ENCODE measurements at places on chromosomes 3 and 15.

- no peak overlapping the region for H3K27ac ChIP-seq
- H3K4me1 ChIP-seq: peaks cover 9% of the 10 kb centered on the region
Measured at GRCh38 chr3:23877329-23877980, 39.3 kb downstream of the NKIRAS1 start.

DNA sequence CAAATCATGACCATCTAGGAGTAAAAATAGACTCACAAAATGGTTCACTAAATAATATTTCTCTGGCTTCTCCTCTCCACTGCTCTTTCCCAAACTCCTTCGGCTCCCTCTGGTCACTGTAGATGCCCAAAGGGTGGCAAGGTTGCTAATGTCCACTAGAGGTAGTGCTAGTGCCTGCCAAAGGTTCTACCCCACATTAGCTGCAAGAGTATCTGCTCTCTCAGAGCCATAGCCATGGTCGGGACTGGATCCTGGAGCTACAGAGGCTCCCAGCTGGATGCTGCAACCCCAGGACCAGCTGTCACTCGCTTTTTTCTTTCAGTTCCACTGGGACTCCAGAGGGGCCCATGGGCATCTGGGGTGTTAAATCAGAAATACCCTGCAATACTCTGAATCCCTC is 8.5 kb downstream of the HTR3D start:
- H3K36me3 ChIP-seq: no peaks in the 10 kb centered on the region
- no peaks in the 10 kb centered on the region for H3K27me3 ChIP-seq
- no peak for DNase-seq
- H3K27ac ChIP-seq: no peak overlapping the region
- H3K4me3 ChIP-seq: no peak overlapping the region
- H3K4me1 ChIP-seq: no peaks in the 10 kb centered on the region

- H3K27ac ChIP-seq: no peak overlapping the region
- H3K36me3 ChIP-seq: no peaks in the 10 kb centered on the region
- H3K4me1 ChIP-seq: no peaks in the 10 kb centered on the region
- H3K27me3 ChIP-seq: no peaks in the 10 kb centered on the region
- no peak for DNase-seq
Measured at GRCh38 chr3:73419179-73419803, 205.4 kb downstream of the PDZRN3 start.

DNA sequence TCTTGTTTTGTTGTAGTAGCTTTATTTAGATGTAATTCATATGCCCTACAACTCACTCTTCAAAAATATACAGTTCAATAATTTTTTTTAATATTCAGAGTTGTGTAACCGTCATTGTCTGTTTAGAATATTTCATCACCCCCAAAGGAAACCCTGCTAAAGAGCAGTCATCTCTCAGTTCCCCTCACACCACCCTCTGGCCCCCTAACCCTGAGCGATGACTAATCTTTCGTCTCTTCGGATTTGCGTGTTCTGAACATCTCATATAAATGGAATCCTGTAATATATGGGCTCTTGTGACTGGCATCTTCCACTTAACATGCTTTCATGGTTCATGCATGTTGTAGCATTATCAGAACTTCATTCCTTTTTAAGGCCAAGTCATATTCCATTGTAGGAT is 183.8 kb downstream of the ATG7 start:
- no peaks in the 10 kb centered on the region for H3K36me3 ChIP-seq
- no peak overlapping the region for H3K27ac ChIP-seq
- DNase-seq: no peak
- H3K4me3 ChIP-seq: no peak overlapping the region
- H3K27me3 ChIP-seq: no peaks in the 10 kb centered on the region
- H3K4me1 ChIP-seq: no peaks in the 10 kb centered on the region

GRCh38 chr15:44712346-44713005 is 1.2 kb downstream of the B2M start:
- no peaks in the 10 kb centered on the region for H3K27me3 ChIP-seq
- peak; percentile 65 for DNase-seq

DNA sequence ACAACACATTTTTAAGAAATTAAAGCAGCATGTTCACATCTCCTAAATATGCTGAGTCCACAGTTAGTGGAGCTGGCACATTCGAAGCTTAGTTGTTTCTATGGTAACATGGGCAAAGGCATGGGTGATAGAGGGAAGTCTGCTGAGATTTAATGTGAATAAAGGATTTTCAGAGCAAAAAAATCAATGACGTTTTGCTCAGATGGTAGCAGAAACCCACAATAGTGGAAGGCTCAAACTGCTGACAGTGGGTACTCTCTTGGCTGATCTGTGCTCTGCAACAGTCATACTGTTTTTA is 795.1 kb upstream of the ARPP21 start:
- H3K27me3 ChIP-seq: no peaks in the 10 kb centered on the region
- no peak overlapping the region for H3K4me3 ChIP-seq
- H3K27ac ChIP-seq: no peak overlapping the region
- no peaks in the 10 kb centered on the region for H3K36me3 ChIP-seq
- no peak for DNase-seq

GRCh38 chr15:88664151-88664778 is 25.4 kb downstream of the ISG20 start:
- no peak overlapping the region for H3K27ac ChIP-seq
- H3K4me1 ChIP-seq: peaks cover 20% of the 10 kb centered on the region
- H3K36me3 ChIP-seq: no peaks in the 10 kb centered on the region
- H3K4me3 ChIP-seq: no peak overlapping the region

DNA sequence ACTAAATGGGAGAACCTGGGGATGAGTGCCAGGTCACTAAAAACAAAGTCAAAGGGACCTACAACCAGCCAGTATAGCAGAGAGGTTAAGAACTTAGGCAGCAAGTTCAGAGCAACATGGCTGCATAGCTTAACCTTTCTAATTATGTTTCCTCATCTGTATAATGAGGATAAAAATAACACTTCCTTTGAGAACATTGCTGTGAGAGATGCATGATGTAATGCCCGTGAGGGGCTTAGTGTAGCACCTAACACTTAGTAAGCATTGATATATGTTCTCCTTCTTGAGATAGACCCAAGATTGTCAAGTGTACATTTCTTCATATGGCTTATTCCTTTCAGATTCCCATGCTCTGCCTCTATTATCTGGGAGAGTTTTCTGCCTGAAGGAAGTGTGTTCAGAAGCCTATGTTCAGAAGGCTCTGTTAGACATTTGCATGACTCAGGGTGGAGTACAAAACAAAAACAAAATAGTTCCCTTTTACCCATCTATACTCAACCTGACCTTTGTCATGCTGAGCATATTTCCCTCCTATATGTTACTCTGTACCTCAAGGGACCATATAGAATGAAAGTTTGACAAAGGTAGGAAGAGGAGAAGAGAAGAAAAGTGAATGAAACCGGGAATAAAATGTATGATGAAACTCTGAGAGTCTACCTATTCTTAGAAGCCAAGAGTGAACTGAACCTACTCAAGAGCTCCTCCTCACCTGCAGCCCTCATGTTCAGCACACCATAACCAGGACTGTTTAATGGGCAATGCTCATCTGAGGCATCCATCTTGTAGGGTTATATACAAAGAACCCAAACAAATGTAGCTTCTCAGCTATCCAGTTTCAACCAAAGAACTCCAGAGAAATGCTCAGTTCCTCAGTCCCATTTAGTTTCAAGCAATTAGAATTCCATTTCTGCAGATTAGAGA is 70.7 kb upstream of the KCNMB2 start:
- H3K4me1 ChIP-seq: no peaks in the 10 kb centered on the region
- no peaks in the 10 kb centered on the region for H3K36me3 ChIP-seq
- H3K4me3 ChIP-seq: no peak overlapping the region
- no peak for DNase-seq

- no peaks in the 10 kb centered on the region for H3K4me1 ChIP-seq
- no peaks in the 10 kb centered on the region for H3K27me3 ChIP-seq
- no peak overlapping the region for H3K27ac ChIP-seq
- no peak overlapping the region for H3K4me3 ChIP-seq
- no peaks in the 10 kb centered on the region for H3K36me3 ChIP-seq
- no peak for DNase-seq
Measured at GRCh38 chr3:110773413-110773954, 298.1 kb upstream of the NECTIN3 start.

DNA sequence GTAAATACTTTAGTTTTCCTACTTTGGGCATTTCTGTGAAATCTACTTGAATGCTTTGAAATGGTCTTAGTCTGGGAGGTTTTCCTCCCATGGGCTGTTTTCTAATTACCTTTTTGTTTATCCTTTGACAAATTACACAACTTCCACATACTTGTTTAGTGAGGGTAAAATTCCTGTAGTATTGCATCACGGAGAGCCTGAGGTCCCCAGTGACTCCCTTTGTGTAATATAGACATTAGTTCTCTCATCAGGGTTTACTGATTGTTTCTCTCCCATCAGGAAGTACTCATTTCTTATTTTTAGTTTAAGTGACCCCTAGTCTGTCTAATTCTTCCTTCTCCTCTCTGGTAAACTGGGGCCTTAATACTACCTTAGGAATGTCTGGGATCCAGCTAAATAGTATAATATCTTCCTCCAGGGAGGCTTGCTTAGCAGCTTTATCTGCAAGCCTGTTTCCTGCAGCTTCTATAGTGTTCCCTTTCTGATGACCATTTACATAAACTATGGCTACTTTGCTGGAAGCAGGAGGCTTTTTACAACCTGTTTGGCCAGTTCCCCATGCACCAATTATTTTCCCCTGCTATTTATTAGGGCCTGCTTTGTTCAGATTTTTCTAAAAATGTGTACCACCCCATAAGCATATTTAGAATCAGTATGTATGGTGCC is 87.2 kb upstream of the XCR1 start:
- DNase-seq: no peak
- no peaks in the 10 kb centered on the region for H3K4me1 ChIP-seq
- no peak overlapping the region for H3K4me3 ChIP-seq
- no peak overlapping the region for H3K27ac ChIP-seq
- H3K36me3 ChIP-seq: no peaks in the 10 kb centered on the region

- no peaks in the 10 kb centered on the region for H3K4me1 ChIP-seq
- H3K27me3 ChIP-seq: no peaks in the 10 kb centered on the region
- H3K4me3 ChIP-seq: no peak overlapping the region
- H3K36me3 ChIP-seq: peaks cover 8% of the 10 kb centered on the region
- no peak for DNase-seq
- H3K27ac ChIP-seq: peak overlapping the region; percentile 71
Measured at GRCh38 chr15:28993720-28994053, 107.9 kb downstream of the APBA2 start.

DNA sequence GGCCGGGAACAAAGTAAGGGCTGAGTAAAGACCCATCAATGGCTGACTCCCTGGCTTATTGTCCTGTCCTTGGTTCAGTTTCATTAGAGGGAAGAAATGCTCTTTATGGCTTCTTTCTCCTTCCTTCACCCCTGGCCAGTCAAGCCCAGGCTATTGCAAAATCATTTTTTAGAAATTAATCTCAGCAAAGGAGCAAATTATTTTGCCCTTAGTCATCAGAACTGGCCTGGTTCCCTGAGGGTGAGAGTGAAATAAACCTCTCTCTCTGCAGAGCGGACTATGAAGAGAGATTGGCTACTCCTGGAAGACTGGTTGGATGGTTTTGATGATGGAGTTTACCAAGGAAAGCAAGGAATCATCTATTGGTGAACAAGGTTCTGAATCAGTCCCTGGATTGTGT is 52.7 kb upstream of the OXTR start:
- no peaks in the 10 kb centered on the region for H3K36me3 ChIP-seq
- H3K4me3 ChIP-seq: no peak overlapping the region
- DNase-seq: no peak

DNA sequence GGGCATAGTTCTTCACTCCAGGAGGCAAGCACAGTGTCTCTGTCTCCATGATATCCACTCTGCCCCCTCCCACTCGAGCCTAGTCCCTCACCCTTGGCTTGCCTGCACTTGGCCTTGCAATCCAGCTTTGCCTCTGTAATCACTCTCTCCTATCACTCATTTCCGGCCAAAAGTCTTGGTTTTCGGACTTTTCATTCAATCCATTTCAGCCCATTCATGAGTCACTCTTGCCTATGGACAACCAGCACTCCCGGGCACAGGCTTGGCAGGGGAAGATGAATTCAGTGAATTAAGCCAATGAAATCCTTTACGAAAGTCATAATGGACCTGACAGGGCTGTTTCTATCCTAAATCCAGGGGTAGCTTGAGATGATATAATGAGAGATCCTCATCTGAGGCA is 21.7 kb downstream of the DAZL start:
- no peak overlapping the region for H3K4me3 ChIP-seq
- H3K36me3 ChIP-seq: no peaks in the 10 kb centered on the region
- DNase-seq: no peak
- no peaks in the 10 kb centered on the region for H3K4me1 ChIP-seq

DNA sequence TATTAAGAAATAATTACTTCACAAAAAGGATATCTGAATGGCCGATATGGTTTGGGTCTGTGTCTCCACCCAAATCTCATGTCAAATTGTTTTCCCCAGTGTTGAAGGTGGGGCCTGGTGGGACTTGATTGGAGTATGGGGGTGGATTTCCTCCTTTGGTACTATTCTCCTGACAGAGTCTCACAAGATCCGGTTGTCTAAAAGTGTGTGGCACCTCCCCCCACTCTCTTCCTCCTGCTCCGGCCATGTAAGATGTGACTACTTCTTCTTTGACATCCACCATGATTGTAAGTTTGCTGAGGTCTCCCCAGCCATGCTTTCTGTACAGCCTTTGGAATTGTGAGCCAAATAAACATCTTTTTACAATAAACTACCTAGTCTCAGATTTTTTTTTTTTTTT is 34.5 kb downstream of the ZBTB11 start:
- no peak overlapping the region for H3K4me3 ChIP-seq
- no peaks in the 10 kb centered on the region for H3K36me3 ChIP-seq
- no peak for DNase-seq
- H3K27me3 ChIP-seq: no peaks in the 10 kb centered on the region

GRCh38 chr15:83709811-83710210 is 55.9 kb downstream of the ADAMTSL3 start:
- H3K4me3 ChIP-seq: no peak overlapping the region
- H3K36me3 ChIP-seq: no peaks in the 10 kb centered on the region
- H3K4me1 ChIP-seq: no peaks in the 10 kb centered on the region
- no peaks in the 10 kb centered on the region for H3K27me3 ChIP-seq

DNA sequence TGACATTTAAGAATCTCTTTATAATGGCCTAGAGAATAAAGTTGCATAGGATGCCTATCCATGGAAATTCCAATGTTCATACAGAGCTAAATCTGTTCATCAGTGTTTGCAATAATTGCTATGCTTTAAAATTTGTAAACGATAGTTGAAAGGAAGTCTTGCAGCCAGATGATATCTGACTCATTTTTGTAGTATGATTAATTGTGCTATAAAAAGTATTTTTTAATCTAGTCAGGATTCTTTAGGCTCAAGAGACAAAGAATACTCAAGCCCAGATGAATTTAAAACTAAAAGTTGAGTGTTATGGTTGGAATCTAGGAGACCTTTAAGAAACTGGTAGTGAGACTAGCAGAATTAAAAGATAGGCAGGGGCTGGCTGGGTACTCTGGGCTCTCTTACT is 50.5 kb downstream of the SUCNR1 start:
- H3K4me3 ChIP-seq: no peak overlapping the region
- DNase-seq: no peak
- no peaks in the 10 kb centered on the region for H3K27me3 ChIP-seq
- H3K27ac ChIP-seq: no peak overlapping the region
